ENCODE measurements at places on chromosomes 4 and X. TPM values are rescaled to one million over a fixed set of nuclear protein-coding genes. Genes with fewer than 3 reads are reported as not detected.

EREG gene
- polyA plus RNA-seq = 0.48 TPM

ATXN3L gene
- polyA plus RNA-seq = not detected

GPR50 gene
- polyA plus RNA-seq = not detected

S100P gene
- 0.06 TPM for polyA plus RNA-seq

NEIL3 gene
- polyA plus RNA-seq = 3.6 TPM

CCSER1 gene
- polyA plus RNA-seq = not detected

UGT2A2 gene
- polyA plus RNA-seq = not detected
